Activated B cell treated with CpG ODN at 0.5 μM for 24 hours (primary cell): ENCODE measurements at places on chromosomes 2 and 18. TPM values are rescaled to one million over a fixed set of nuclear protein-coding genes. Genes with fewer than 3 reads are reported as not detected.

Gene LIMS4
- 0.47 TPM in 1 of 2 replicates, not detected in the other for total RNA-seq

Gene NEU4
- 0.10 and 0.31 TPM in 2 replicates for total RNA-seq

Gene OTX1
- not detected in 2 replicates for total RNA-seq

GRCh38 chr18:67142604-67143003 lies 373.9 kb downstream of the DSEL start:
- no peak for DNase-seq

DNA sequence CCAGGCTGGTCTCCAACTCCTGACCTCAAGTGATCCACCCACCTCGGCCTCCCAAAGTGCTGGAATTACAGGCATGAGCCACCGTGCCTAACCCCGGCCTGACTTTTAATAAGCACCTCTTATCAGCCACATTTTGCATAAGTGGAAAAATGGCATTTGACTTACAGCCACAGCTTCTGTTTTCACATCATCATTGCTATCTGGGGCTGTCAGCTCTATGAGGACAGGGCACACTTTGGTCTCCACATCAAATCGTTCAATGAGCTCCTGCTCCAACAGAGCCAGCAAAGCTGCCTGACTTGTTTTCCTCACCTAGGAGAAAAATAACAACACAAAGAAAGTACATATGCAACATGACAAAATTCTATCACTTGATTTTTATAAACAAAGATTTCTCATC lies 26.4 kb downstream of the PPP4R1 start:
- no peak for DNase-seq
